ENCODE measurements at places on chromosomes 13 and 19.
A peak's percentile ranks its signal among the peaks of the same experiment; 100 is the strongest.

DNA sequence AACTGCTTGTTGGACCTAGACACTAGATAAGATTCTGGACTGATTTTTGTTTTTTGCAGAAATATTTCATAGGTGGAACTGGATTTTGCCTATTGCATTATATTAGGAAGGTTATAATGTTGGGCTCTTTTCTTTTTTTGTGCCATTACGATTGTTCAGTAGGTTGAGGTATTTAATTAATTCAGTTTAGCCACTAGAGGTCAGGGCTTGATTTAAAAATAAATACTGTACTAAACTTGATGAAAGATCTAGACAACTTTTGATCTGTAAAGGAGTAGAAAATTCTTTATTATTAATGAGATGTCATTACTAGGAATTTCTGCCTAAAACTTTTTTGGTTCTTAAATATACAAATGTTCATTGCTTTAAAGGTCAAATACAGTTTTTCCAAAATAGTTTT lies 15.2 kb upstream of the SUPT20H start:
- no peak overlapping the region for H3K27ac ChIP-seq
- H3K36me3 ChIP-seq: no peaks in the 10 kb centered on the region
- H3K27me3 ChIP-seq: no peaks in the 10 kb centered on the region
- H3K4me3 ChIP-seq: no peak overlapping the region
- DNase-seq: no peak
- no peaks in the 10 kb centered on the region for H3K4me1 ChIP-seq

DNA sequence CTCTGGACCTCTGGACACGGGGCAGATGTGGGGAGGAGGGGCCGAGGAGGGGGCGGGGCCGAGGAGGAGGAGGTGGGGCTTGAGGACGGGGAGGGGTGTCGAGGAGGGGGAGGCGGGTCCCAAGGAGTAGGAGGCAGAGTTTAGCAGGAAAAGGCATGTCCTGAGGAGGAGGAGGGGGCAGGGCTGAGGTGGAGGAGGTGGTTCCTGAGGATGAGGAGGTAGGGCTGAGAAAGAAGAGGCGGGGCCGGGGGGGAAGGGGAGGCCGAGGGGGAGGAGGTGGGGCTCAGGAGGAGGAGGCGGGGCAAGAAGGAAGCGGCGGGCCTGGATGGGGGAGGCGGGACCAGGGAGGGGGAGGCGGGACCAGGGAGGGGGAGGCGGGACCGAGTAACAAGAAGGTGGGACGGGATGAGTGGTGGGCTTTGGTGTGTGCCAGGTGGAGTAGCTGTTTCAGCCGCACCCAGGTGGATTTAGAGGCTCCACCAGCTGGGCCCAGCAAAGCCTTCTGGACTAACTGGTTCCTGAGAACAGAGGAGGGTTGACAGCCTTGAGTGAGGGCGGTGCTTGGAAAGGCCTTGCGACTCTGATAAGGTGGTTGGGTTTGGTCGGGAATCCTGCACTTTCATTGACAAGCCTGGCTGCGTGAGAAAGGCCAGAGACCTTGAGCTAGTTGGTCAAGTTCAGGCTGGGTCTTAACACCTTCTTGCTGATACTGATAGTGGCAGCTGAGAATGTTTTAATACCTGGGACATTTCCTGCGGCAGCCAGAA lies 7.7 kb downstream of the TECR start:
- peaks cover 3% of the 10 kb centered on the region for H3K36me3 ChIP-seq
- no peak for DNase-seq
- no peak overlapping the region for H3K27ac ChIP-seq
- H3K4me1 ChIP-seq: peaks cover 5% of the 10 kb centered on the region

DNA sequence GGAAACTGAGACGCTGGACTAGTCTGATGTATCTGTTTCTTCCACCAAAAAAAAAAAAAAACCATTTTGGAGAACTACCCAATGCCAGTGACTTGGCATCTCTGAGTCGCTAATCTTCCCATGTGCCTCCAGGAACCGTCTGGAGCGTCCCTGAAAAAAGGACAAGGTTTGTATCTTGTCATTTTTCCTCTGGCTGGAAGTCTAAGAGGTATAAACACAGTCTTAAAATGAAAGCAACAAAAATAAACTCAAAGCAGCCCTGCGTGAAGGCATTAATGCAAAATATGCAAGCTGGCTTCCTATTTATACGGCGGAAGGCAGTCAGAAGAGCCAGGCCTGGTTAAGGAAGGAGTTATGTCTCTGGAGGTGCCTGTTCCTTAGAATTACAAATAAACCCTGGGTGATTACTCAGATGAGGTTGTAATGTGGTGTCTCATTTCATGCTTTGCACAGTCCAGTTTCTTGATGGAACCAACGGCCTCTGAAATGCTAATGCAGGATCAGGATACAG lies 20.3 kb downstream of the ACTN4 start:
- no peak overlapping the region for H3K4me3 ChIP-seq
- H3K4me1 ChIP-seq: peaks cover 66% of the 10 kb centered on the region
- no peaks in the 10 kb centered on the region for H3K27me3 ChIP-seq

DNA sequence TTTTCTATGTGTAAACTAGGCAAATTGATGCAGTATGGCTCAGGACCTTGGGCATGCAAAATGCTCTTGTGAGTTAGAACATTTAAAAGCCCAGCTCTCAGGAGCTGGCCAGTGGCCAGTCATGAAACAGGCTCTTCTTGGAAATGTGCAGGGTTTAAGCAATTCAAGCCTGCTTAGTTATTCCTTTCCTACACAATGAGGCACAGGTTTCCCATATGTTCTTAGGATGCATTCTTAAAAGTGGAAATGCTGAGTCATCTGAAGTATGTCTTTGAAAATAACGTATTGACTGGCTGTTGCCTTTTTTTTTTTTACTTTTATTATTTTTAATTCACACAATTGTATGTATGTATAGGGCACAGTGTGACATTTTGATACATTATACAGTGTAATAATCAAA lies 300.7 kb downstream of the SLC7A1 start:
- H3K4me3 ChIP-seq: no peak overlapping the region
- H3K36me3 ChIP-seq: no peaks in the 10 kb centered on the region
- DNase-seq: no peak
- no peaks in the 10 kb centered on the region for H3K27me3 ChIP-seq
- H3K27ac ChIP-seq: no peak overlapping the region

DNA sequence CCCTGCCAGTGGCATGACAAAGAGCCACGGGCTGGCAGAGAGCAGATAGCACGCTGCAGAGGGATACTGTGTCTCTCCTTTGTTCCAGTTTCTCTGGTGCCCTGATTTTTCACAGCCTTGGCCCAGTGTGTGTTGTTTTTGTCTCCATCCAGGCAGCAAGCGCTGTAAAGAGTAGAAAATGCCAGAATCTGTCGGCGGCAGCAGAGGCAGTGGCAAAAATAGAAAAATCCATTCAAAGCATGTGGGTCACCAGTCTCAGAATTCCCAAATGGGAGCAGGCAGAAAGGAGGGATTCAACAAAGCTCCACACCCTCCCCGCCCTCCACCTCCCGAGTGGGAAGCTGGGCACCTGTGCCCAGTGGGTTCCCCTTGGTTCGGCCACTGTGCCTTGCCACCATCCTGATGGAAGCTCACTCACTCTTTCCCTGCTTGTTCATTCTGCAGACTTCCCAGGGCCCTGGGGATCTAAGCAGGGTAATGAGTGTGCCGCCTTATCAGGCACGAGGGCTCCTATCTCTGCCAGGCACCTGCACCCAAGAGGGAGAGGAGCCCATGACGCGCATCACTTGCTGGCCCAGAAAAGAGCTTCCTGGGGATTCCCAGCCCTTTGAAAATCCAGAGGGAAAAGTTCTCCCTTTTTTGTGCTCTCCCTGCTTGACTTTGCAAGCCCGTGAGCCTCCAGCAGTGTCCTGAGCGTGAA lies 416.9 kb downstream of the IRS2 start:
- H3K27me3 ChIP-seq: no peaks in the 10 kb centered on the region
- DNase-seq: no peak
- no peak overlapping the region for H3K27ac ChIP-seq
- no peaks in the 10 kb centered on the region for H3K4me1 ChIP-seq
- H3K36me3 ChIP-seq: no peaks in the 10 kb centered on the region

DNA sequence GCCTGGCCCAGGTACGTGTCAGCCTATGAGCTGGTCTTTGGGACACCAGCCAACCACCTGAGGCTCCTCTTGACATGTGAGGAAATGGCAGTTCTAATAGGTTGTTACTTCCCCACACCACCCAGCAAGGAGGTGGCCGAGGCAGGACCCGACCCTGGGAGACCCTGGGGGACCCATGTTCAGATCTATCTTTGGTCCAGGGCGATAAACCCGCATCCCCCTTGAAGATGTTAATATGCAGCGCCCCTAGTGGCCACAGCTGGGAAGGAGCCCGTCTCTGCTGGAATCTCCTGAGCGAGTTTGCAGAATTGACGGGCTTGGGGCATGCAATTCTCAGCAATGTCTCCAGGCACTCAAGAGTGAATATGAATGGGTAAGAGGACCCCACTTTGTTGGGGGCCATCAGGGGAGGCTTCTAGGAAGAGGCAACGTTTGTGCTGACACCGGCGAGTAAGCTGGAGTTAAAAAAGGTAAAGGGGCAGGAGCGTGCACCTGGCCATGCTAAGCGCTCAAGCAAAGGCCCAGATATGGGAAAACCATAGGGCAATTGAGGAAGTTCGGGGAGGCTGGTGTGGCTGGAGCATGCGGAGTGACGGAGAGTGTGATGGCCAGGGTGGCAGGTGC lies 1.5 kb upstream of the MYO1F start:
- no peak overlapping the region for H3K4me3 ChIP-seq
- no peaks in the 10 kb centered on the region for H3K27me3 ChIP-seq
- DNase-seq: peak; percentile 63
- peak overlapping the region; percentile 31 for H3K27ac ChIP-seq

DNA sequence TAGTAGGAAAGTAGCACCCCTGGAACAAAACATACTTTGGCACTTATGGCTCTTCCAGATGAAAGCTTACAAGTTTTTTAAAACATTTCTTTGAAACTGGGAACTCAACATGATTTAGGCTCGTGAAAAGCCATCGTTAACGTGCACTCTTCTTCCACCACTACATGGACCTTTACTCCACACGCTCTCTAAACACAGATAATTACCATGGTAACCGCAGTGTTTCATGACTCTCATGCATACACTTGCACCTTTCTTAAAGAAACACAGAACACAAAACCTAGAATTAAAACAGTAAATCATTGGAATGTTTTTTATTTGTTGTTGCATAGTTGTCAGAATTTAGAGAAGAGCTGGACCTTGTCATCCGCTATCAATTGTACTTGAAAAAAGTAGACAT lies 154.3 kb downstream of the FGF9 start:
- H3K36me3 ChIP-seq: no peaks in the 10 kb centered on the region
- H3K4me1 ChIP-seq: no peaks in the 10 kb centered on the region
- no peaks in the 10 kb centered on the region for H3K27me3 ChIP-seq
- no peak overlapping the region for H3K27ac ChIP-seq

- no peaks in the 10 kb centered on the region for H3K27me3 ChIP-seq
- DNase-seq: peak; percentile 37
- H3K4me1 ChIP-seq: peaks cover 87% of the 10 kb centered on the region
- peak overlapping the region; percentile 99 for H3K27ac ChIP-seq
- H3K4me3 ChIP-seq: peak overlapping the region; percentile 88
- no peaks in the 10 kb centered on the region for H3K36me3 ChIP-seq
These were observed 35.6 kb upstream of the NANOS3 start for GRCh38 chr19:13841086-13841961.
